ENCODE measurements at places on chromosomes 1 and 21.

DNA sequence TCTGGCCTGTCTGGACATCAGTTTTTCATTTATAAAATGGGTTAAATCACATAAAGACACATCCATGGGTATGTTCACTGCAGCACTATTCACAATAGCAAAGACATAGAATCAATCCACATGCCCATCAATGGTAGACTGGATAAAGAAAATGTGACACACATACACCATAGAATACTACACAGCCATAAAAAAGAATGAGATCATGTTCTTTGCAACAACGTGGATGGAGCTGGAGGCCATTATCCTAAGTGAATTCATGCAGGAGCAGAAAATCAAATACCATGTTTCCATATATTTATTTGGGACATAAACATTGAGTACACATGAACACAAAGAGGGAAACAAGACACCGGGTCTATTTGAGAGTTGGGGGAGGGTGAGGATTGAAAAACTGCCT, 28.1 kb downstream of the ZBTB8OS start:
- no peak for DNase-seq

- DNase-seq: no peak
Measured at GRCh38 chr1:109883248-109883955, 27.2 kb upstream of the CSF1 start.

GRCh38 chr1:247642742-247643141, 36.8 kb downstream of the OR13G1 start:
- no peak for DNase-seq

DNA sequence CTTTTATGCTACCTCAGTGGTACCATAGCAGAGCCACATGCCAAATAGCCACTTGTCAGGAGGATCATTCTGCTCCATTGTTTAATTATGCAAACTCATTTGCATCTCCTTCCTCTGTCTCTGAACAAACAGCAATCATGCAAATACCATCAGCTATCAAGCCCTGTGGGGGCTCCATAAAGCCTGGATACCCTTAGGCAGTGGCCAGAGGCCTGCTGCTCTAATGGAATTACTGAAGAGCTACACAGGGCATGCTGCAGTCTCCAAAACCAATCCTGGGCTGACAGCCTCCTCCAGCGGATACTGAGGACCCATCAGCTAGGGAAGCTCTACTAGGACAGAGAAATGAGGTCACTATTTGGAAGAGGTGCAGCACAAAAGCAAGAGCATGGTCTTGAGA, 376.3 kb downstream of the KCNH1 start:
- no peak for DNase-seq

DNA sequence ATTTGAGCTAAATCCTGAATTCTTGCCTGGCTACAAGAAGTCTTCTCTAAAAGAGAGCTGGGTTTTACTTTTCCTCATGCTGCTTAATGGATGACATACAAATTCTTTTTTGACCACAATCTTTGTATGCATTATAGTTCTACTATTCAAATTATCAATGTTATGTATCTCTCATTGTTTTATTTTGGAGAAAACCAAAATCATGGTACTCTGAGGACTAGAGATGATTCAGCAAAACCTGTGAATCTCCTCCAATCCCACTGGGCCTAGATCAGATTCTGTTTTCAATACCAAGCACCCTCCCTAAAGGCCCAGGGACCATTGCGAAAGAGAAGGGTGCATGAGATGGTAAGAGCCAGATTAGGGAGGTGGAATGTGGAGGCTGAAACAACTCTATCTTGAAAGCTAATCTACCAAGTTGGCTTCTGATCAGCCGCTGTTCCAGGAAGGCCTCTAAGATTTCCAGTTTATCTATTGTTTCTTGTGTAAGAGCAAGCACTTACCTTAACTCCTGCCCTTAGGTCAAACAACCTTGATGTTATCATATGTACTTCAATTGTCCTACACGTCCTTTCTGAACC, 547.2 kb downstream of the PLPP3 start:
- DNase-seq: no peak

GRCh38 chr1:152543820-152544219, 22.8 kb downstream of the LCE3E start:
- DNase-seq: no peak

GRCh38 chr1:153028766-153029165, 2.2 kb upstream of the SPRR1B start:
- no peak for DNase-seq

GRCh38 chr1:109668123-109668775, 392 bp downstream of the GSTM2 start:
- no peak for DNase-seq

DNA sequence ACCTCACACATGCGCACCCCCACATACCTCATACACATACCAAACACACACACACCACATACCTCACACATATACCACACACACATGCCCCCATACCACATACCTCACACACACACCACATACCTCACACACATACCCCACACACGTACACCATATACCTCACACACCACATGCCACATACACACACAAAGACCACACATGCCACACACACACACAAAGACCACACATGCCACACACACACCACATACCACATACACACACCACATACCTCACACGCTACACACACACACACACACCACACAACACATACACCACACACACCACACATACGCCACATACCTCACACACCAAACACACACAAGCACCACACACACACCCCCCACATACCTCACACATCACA, 30.0 kb downstream of the HIVEP3 start:
- peak; percentile 20 for DNase-seq

DNA sequence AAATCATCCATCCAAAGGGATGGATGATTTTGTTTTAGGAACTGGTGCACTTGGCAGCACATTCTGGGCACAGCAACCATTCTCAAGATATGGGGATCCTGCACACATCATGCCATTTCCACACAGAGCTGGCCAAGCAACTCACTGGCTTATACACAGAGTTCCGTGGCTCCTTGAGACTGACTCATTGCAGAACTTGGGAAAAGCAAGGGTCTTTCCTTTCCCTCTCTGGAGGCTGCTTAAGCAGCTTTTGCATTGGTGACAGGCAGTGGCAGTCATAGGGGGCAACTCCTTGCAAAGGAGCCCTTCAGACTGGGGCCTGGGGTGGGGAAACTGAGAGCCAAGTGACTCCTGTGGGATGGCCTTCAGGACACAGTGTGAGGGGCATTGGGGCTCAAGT, 1.9 kb upstream of the MAD2L2 start:
- DNase-seq: no peak

DNA sequence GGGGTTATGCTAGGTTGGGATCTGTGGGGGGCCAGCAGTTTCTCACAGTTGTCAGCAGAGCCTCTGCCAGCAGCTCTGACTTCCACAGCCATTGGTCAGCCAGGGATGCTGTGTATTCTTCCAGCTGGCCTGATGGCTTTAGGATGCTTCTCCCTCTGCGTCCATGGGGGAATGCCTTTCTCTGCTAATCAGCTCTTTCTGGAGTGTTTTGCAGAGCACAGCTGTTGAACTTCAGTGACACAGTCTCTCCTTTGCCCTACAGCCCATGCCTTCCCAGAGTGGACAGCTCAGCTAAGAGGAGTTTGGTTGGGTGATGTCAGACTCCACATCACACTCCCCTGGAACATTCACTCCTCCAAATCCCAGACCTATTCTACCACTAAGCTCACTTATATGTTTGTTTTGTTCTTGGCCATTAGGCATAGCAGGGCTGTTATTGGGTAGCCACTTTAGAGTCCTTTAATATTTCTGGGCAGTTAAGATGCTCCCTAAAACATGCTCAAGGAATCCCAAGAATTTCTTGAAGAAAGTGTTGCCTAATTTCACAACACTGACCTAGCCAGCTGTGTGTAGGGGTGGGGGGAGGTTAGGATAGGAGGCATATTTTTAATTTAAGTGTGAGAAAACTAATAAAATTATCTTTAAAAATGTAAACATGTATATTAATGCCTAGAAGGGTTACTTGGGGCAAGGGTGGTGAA, 75.3 kb upstream of the KIAA0040 start:
- no peak for DNase-seq

GRCh38 chr21:37546949-37547614, 180.5 kb downstream of the DYRK1A start:
- no peak for DNase-seq

Data from activated CD8-positive, alpha-beta T cell treated with anti-CD3 and anti-CD28 coated beads, Interleukin-2, amount 10 ng/mL, durations not matched to agents 7 days and 5 days (primary cell).